Naive thymus-derived CD8-positive, alpha-beta T cell (primary cell): ENCODE measurements at places on chromosomes 6 and 20.

DNA sequence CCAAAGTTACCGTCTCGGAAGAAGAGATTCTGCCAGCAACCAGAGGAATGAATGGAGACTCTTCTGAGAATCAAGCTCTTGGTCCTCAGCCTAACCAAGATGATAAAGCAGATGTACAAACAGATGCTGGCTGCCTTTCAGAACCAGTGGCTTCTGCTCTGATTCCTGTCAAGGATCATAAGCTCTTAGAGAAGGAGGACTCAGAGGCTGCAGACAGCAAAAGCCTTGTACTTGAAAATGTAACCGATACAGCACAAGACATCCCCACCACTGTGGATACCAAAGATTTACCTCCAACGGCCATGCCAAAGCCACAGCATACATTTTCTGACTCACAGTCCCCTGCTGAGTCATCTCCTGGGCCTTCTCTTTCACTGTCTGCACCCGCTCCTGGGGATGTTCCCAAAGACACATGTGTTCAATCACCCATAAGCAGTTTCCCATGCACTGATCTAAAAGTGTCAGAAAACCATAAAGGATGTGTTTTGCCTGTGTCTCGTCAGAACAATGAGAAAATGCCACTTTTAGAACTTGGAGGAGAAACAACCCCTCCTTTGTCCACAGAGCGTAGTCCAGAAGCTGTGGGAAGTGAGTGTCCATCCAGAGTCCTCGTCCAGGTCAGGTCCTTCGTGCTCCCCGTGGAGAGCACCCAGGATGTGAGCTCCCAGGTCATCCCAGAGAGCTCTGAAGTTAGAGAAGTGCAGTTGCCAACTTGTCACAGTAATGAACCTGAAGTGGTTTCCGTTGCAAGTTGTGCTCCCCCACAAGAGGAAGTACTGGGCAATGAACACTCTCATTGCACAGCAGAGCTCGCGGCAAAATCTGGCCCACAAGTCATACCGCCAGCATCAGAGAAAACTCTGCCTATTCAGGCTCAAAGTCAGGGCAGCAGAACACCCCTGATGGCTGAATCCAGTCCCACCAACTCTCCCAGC is 109.6 kb downstream of the RTN4IP1 start:
- DNase-seq: peak; percentile 75

GRCh38 chr20:31547017-31547675 is 32.9 kb downstream of the HM13 start:
- peak; percentile 79 for DNase-seq

DNA sequence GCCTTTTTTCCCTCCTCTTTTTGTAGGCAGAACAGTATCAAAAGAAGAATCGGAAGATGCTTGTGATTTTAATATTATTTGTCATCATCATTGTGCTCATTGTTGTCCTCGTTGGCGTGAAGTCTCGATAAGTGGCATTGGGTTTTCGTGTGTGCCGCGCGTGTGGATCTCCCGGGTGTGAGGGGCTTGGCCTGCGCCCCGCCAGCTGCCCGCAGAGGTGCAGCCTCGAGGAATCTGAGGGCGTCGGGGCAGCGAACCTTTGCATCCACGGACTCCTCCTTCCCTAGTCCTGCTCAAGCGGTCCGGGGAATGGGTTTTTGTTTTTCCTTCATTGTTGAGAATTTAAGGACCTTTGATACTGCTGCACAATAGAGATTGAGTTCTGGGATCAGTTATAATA is 16.4 kb upstream of the NPEPL1 start:
- DNase-seq: no peak

GRCh38 chr6:84633771-84634170 is 130.6 kb downstream of the TBX18 start:
- no peak for DNase-seq

DNA sequence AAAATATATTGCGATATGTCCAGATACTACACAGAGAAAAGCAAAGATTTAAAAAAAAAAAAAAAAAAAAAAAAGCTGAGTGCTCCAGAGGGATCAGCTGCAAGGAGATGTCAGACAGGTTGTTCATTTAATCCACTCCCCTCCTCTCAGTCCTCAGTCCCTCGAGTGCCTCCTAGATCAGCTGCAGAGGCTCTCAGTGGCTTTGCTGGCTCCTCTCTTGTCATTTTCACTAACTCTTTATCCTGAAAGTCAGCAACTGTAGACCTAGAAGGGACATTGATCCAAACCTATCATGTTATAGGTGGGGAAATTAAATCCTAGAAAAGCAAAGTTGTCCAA is 61.6 kb downstream of the KIAA0319 start:
- no peak for DNase-seq

DNA sequence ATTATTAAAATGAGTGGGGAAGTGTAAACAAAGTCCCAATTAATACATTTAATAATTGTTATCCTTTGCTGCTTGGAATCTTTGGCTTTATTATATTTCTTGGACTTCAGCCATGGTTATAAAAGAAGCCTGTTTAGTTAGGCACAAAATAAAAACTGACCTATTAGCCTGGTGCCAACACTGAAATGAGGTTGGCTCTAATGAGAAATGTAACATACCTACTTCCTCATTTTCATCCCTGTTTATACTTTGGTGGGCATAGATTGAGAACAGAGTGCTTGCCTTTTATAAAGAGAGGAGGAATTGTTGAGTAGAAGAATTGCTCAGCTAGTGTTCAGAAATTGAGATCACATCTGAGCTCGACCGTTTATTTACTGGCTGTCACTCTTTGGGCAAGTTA is 471.3 kb downstream of the UTRN start:
- DNase-seq: no peak

DNA sequence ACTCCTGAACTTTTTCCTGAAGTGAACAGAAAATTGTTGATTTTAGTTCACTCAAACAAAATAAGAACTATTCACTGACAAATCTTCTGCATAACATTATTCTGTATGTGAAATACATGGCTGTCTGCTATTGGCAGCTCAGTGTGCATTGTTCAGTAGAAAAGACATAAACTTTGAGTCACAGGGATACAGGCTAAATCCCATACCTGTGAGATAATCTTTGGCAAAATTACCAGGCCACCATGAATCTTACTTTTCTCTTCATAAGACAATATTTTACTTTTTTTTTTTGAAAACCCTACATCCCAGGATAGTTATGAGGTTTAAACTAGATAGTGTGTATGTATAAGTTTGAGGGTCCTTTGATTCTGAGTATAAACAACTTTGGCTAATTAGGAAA is 224.8 kb downstream of the GRM1 start:
- no peak for DNase-seq

DNA sequence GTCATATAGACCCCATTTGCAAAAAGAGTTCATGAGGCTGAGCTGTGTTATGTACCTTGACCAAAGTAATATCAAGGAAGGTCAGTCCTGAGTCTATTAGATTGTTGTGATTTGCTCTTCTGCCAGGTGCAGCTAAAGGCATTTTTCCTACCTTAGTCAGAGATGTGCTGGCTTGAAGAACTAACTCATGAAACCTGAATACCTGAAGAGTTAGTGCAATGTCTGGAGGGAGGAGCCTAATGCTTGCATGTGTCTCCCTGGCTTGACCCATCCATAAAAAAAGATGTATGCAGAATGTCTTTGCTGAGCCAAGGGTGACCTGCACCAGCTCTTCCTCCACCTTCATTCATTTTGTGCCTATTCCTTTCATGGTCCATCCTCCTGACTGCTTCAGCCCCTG is 742.0 kb downstream of the KIF16B start:
- no peak for DNase-seq

DNA sequence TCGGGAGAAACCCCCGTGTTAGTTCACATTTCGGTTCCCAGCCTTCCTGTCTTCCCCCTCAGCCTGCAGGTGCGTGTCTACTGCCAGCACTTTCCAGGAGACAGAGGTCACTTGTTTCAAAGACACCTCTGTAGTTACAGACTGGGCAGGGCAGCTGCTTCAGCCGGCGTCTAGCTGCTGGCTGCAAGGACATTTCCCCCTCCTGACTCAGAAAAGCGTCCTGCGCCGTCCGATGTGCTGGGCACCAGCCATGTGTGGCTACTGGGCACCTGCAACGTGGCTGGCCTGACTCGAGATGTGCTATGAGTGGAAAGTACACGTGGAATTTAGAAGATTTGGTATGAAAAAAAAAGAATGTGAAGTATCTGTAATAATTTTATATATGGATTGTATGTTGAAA is 37.6 kb downstream of the RRBP1 start:
- no peak for DNase-seq

DNA sequence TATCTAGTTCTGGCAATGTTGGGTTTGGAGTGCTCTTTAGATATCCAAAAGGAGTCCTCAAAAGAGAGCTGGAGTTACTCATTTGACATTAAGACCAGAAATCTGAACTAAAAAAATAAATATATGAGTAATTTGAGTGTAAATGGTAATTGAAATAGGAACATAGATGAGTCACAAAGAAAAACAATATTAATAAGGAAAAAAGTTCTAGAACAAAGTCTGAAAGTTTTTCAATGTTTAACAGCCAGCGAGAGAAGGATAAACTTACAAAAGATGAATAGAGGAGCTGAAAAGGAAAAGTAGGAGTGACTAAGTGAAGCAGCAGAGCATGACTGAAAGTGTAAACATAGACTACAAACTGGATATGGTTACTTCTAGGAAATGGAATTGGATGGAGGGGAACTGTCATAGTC is 46.8 kb downstream of the EPM2A start:
- no peak for DNase-seq

GRCh38 chr6:101806241-101806640 is 412.7 kb downstream of the GRIK2 start:
- no peak for DNase-seq

DNA sequence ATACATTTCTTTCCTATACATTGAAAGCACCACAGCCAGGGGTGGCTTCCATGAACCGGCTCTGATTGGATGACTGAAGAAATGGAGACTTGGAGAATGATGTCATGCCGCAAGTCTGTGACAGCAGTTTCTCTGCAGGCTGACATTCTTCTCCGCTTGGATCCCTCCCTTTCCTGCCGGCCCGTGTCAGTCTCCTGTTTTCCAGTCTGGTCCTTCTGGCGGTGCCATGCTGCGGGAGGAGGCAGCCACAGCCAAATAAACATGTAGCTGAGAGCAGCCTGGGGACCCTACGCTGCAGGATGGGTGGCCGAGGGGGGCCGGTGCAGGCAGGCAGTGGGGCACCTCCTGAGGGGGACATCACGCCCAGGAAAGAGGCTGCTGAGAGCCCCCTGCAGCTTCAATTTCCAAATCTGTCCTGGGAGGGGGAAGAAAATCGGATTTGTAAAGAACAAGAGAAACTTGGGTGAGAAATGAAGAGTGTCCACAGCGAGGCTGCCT is 178.0 kb downstream of the TAF4 start:
- DNase-seq: no peak

GRCh38 chr6:125987026-125987617 is 782 bp downstream of the TRMT11 start:
- no peak for DNase-seq

DNA sequence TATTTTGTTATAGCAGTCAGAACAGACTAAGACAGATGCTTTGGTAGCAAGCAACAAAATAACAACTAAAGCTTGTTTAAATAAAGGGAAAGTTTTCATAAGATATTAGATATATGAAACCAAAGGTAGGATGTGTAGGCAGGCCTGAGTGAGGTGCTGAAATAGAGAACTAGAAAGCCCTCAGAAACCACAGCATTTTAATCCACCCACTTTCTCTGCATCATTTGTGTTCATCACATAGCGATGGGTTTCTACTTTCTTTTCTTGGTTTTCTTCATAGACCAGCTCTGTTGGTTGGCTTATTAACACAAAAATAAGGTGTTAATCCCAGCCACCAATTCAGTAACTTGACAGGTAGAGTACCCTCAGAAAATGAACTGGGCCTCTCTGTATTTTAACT is 58.6 kb downstream of the RPS12 start:
- DNase-seq: no peak

DNA sequence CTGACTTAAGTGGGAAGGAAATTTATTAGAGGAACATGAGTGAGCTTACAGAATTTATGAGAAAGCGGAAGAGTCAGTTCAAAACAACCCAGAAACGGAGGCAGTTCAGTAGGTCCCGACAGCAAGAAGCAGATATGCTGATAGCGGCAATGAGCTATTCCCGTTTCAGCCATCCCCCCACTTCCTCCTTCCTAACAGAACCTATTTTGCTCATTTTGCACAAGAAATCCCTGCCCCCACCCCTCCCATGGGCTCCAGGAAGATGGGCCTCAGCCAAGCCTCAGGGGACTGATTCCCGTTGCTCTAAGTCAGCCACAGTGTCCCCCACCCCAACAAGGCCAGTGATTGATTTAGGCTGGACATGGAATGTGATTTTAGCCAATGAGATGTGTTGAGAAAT is 157.5 kb downstream of the CEBPB start:
- DNase-seq: no peak

- DNase-seq: no peak
Observed at GRCh38 chr20:41632896-41633295, 14.7 kb upstream of the CHD6 start.

GRCh38 chr6:21597801-21598673 is 4.5 kb downstream of the SOX4 start:
- DNase-seq: no peak

- DNase-seq: no peak
Observed at GRCh38 chr6:89351671-89352277, 748 bp downstream of the UBE2J1 start.

DNA sequence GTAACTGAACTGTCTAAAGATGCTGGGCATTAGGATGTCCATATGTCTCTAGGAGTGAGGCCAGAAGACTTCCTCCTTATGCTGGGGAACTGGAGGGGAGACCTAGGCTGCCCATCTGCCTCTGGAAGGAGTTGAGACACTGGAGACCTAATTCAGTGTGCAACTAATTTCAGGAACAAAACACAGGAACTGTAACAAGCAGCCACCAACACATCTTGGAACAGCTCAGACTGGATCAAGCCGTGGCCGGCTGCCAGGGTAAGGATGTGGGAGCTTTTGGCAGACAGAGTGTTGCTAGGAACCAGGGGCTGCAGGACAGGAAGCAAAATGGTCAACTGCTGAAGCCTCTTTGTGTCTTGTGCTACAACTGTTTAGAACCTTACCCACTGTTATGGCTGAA is 16.4 kb upstream of the MAS1 start:
- DNase-seq: no peak

GRCh38 chr6:19721766-19722377 is 115.3 kb upstream of the ID4 start:
- no peak for DNase-seq

- no peak for DNase-seq
Observed at GRCh38 chr20:15375836-15376235, 1038.4 kb upstream of the FLRT3 start.

DNA sequence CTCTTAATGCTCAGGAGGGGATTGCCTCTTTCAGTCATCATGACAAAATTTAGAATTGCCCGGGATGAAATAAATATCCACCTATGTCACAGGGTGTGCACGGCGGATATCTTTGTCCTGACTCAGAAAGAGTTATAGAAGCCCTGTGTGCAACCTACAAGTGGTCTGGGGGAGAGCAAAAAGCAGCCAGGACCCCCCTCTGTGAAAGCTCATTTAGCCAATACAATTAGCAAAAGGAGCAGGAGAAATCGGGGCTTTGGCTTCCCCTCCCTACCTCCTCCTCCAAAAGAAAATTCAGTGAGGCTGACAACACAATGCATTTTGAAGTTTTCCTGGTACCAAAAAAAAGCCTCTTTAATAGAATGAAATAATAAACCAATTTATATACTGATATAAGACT is 21.8 kb downstream of the FOXA2 start:
- no peak for DNase-seq
